Body of pancreas (tissue), 4 donors: ENCODE measurements at places on chromosomes 16 and 17. TPM values are rescaled to one million over a fixed set of nuclear protein-coding genes. Genes with fewer than 3 reads are reported as not detected.

DNA sequence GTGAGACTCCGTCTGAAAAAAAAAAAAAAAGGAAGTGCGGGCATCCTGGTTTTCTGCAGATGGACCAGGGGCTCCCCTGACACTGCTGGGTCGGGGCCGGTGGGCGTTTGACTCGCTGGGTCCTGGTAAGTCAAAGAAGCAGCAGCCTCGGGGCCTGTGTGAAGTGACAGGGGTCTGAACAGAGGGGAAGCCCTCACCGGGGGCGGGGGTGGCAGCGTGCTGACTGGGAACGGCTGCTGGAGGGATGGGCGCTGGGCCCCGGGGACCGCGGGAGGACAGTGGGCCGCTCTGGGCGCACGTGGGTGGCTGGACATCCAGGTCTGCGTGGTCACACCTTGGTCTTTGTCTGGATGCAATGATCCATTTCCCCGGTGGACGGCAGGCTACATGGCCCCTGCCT lies 8.2 kb downstream of the GALNS start:
- DNase-seq, result no peak

GRCh38 chr16:83588070-83588469 lies 219.7 kb upstream of the HSBP1 start:
- no peak for DNase-seq

DNA sequence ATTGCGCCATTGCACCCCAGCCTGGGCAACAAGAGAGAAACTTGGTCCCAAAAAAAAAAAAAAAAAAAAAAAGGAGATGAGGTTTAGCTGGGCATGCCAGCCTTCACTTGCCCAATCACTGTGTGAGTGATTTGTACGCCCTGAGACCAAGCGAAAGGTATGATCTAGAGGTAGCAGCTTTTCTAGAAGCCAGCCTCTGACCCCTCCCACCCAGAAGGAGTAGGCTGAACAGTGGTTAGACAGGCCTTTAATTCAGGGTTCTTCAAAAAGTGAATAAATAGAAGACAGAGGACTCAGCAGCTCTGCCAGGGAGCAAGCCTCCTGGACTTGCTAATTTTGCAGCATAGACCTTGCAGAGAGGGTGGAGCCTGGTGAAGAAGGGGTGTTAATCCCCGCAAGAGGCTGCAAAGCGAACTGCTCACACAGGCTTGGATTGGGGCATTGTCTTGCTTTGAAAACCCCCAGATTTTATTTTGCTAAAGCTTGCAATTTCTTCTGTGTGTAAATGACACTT lies 7.1 kb upstream of the CYTH1 start:
- DNase-seq, result peak; percentile 39

DNA sequence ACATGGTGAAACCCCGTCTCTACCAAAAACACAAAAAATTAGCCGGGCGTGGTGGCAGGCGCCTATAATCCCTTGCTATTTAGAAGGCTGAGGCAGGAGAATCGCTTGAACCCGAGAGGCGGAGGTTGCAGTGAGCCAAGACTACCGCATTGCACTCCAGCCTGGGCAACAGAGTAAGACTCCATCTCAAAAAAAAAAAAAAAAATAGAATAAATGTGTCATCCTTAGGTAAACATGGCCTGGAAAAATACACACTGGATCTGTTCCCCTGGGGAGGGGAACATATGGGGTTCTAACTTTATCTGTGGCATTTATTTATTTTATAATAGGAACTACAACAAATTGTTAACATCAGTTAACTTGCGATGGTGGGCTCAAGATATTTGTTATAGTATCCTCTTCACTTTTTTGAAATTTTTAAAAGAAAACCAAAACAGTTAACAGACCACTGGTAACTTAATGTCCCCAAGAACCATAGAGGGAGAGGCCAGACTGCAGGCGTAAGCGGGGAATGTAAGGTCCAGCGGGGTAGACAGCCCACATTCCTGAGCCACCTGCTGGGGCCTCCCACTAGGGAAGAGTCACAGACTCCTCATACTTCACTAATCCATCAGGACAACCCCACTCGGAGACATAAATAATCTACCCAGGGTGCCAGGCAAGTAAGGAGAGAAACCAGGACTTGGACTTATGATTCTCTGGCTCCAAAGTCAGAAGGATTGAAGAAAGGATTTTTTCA lies 12.5 kb upstream of the TXNDC11 start:
- DNase-seq, result no peak

- no peak for DNase-seq
These were observed 19.3 kb downstream of the CARHSP1 start for GRCh38 chr16:8849411-8850011.

KRT36 gene
- not detected for total RNA-seq

APPBP2 gene
- 10.9 TPM for total RNA-seq

AHSP gene
- total RNA-seq, result not detected
